ELF-1 (cell line): ENCODE measurements at places on chromosomes 5 and 9.

DNA sequence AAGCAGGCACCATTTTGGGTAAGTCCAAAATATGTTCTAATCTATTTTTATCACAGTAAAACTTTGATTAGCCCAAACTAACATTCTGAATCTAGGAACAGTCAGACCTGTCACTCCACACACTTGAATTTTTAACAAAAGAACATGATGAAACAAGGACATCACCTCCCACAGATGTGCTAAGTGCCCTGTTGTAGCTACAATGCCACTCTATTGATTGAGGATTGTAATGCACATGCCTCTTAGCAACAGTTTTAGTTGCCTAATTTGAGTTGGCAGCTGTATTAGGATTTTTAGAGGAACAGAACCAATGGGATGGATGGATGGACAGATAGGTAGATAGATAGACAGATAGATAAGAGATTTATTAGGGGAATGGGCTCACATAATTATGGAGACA lies 20.3 kb upstream of the RNF20 start:
- no peak for DNase-seq

DNA sequence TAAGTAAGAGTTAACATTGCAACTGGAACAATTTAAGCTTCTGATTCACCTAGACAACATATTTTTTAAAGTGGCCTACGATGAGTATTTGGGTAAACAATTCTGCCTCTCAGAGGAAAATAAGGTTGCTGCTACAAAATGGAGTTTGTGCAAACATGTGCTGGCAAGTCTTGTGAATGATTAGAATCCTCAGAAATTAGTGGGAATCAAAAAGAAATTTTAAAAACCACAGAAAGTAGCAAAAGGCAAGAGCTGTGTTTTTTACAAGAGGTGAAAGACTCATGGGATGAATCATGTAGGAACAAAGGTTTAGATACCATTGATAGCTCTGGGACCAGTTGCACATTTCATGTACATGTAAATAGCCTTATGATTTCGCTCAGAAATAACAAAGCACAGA lies 561.6 kb downstream of the TAF11L14 start:
- DNase-seq = no peak

GRCh38 chr5:1324301-1324700 lies 20.6 kb downstream of the CLPTM1L start:
- no peak for DNase-seq

DNA sequence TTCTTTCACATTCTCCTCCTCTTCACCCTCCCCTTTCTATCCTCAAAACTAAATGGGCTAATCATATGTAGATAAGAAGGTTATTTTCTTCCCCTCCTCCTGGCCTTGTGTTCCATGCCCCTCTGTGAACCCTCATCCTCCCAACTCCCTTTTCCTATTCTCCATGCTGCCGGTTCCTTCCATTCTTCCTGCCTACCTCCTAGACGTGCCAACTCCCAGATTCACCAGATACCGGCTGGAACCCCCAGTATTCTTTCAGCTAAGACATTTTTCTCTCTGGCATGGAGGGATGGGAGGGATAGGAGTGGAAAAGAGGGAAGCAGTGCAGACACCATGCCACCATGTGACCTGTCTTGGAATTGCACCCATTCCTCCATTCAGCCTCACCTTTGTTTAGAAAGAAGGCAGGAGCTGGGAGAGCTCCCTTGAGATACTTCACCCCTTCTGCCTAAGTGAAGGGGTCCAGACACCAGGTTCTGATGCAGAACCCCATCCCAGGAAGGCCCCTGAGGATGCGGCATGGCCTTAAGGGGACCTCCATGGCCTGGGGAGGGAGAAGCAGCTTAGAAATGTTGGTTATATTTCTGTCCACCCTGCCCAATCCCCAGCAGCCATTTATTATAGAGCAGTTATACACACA lies 4.8 kb downstream of the DNAJB5 start:
- peak; percentile 78 for DNase-seq
